CD4-positive, alpha-beta T cell treated with Interleukin-17A for 1 hour (primary cell): ENCODE measurements at places on chromosomes 3 and 15.

DNA sequence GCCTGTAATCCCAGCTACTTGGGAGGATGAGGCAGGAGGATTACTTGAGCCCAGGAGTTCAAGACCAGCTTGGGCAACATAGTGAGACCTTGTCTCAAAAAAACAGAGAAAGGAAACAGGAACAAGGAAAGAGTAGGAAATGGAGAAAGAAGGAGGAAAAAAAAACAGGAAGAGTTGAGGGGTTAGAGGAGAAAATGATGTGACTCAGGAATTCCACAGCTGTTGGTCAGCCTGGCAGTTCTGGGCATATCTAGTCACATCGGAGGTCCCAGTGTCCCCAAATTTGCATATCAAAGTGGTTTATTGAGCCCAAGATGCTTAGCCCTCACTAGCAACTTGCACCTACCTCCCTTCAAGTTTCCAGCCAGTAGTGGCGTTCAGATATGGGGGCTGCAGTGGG, 18.8 kb upstream of the JMJD7 start:
- DNase-seq: no peak

GRCh38 chr3:23993556-23994243, 48.6 kb downstream of the NR1D2 start:
- DNase-seq: no peak

- DNase-seq: no peak
Observed at GRCh38 chr15:84961707-84962106, 19.9 kb upstream of the PDE8A start.

- no peak for DNase-seq
Observed at GRCh38 chr3:122268257-122269024, 56.6 kb upstream of the CSTA start.

DNA sequence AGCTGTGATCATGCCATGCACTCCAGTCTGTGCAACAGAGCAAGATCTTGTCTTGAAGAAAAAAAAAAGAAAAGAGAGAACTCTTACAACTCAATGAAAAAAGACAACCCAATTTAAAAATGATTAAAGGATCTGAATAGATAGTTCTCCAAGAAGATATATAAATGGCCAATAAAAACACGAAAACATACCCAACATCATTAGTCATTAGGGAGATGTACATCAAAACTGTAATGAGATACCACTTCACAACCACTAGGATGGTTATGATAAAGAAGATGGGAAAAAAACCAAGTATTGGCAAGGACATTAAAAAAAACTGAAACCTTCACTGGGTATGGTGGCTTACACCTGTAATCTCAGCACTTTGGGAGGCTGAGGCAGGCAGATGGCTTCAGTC, 2.4 kb upstream of the PRKCI start:
- no peak for DNase-seq

DNA sequence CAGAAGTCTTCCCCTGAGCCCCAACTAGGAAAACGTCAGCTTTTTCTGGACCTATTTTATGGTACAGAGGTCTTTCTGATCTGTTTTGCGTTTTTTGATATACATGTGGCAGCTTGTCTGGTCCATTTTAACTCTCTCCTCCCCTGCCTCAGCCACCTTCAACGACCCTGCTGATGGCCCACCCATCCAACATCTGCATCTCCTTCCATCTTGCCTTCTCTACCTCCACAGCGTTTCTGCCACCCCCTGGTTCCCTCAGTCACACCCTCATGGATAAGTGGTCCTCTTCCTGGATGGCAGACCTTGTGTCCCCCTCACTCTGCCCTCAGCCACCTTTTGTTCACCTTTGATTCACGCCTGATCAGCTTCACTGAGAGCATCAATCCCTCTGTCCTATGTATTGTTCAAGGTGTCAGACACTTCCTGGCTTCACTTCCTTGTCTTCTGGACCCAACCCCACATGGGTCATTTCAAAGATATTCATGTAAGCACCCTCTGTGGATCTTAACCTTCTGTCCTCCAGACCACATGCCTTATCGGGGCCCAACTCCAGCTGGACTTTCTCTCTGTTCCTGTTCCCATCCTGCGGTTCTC, 13.5 kb downstream of the AHSG start:
- no peak for DNase-seq

- DNase-seq: no peak
Observed at GRCh38 chr15:69926721-69927120, 171.0 kb downstream of the TLE3 start.

GRCh38 chr15:62906627-62907026, 135.9 kb upstream of the TPM1 start:
- DNase-seq: no peak

DNA sequence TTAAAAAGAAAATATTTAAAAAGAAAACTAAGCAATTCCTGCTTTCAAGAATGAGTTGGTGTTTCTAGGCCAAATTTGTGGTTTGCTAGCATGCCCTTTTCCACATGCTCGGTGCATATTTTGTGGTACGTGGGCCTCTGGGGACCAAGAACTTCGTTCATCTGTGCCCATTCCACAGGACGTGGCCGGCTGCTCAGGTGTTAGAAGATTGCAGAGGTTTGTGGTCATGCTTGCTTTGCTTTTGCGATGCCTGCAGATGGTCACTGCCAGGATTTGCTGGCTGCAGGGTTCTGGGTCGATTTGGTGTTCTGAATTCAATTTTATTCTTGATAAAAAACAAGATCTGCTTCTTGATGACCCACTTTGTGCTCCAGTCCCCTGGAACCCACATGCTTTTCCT, 7.5 kb downstream of the PSTPIP1 start:
- no peak for DNase-seq

DNA sequence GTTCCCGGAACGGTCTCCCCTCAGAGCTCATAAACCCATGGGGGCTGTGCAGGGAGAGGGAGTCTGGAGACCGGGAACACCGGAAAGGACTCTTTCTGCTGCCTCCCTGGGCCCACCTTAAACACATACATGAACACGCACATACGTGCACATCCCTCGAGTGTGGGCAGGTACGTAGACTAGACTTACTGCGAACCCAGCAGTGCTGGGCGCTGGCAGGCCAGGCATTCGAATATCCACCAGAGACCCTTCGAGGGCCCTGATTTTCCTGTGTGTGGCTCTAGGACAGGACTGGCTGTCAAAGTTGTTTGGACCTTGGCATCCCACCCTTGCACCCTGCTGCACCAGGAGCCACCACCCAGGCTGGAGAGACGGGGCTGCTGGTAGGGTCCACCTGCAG, 102.7 kb downstream of the PLXNA1 start:
- no peak for DNase-seq

- no peak for DNase-seq
Observed at GRCh38 chr3:154023148-154023547, 98.0 kb upstream of the ARHGEF26 start.

- no peak for DNase-seq
Observed at GRCh38 chr3:34868935-34869334, 770.4 kb upstream of the ARPP21 start.

- DNase-seq: no peak
Observed at GRCh38 chr15:69556344-69556743, 103.7 kb downstream of the RPLP1 start.

DNA sequence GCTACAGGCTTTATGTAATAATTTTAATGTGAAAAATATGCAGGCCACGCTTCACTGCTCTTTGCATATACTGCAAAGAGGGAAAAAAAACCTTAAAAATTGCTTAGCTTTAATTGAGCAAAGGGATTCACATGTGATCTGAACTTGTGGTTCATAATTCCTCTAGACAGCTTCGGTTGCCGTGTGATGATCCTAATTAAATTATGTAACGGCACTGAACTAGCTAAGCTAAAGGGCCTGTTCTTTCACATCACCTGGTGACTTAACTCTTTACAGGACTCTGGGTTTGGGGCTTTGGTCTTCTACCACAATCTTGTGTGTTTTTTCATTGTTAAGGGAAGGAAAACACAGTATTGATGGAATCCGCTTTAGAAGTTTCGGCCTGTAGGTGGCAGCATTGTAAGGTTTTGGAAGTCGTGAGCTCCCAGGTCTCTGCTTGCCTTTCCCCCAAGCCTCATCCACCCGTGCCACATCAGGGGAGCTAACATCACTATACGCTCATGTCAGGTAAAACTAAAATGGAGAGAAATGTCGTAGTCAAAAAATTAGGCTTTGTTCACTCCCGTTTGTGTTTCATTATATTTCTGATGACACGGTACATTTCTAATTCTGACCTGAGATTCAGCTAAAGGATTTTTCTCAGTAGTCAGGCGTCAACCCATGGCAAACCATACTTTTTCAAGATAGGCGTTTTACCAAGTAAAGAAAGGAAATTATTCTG, 205.6 kb upstream of the DPH6 start:
- peak; percentile 24 for DNase-seq

DNA sequence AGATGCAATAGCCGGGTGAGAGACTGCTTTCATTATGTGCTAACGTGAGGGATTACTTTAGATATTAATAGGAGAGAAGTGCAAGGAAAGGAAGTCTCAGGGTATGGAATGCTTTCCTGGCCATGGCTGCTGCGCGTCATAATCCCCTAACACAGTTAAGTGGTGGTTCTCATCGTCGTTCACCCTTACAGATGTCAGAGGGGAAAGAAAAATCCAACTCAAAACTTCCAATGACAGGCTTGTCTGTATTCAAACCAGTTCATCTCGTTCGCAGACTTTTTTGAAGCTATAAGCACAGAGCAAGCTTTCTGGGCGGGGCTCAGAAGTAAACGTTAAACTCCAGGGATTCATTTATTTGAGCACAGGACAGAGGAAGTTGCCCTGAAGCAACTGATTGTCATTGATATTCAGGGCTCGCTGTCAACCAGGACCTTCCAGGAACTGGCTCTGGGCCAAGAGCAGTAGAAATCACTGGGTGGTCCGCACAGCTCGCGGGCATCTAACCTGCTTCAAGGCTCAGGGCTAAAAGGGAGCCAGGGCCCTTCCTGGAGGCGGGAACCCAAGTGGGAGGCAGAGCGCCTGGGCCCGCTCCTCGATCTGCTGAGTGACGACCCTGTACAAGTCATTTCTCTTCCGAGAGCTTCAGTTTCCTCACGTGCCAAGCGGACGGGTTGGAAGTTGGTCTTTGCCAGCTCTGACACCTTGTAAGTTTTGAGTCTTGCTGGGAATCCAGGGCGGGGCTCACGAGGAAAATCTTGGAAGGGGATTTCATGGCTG, 1.1 kb upstream of the LPP start:
- no peak for DNase-seq

GRCh38 chr3:119324899-119325298, 30.7 kb downstream of the ARHGAP31 start:
- DNase-seq: no peak
